ENCODE measurements at places on chromosomes 7 and 10.

DNA sequence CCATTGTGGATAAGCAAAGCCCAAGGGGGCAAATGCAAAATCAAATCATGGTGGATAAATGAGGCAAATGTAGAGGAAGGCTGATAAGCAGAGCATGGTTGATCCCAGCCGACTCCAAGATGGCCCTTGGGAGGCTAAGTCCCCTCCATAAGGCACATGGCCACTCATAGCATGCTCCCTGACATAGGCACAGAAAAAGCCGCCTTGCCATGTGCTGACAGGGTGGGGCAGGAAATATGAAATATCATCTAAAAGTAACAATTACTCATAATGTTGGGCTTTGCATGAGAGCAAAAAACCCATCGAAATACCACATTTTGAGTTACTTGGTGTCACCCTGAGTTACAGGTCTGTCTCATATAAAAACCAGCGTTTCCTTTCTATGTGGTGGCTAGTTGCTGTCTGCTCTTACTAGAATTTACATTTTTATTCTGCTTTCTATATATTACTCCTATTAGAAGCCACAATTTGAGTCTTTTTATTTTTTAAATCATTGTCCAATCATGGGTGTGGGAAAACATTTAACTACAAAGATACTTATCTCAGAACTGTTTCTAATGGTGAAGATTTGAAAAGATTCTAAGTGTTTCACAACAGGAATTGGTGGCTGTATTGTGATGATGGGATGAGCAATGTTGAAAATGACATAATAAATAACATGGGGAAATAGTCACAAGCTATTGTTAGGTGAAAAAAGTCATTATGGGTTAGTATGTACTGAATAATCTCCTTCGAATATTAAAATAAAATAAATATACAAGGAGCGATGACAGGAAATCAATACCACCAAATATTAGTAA is 102.7 kb downstream of the CUBN start:
- DNase-seq: no peak

GRCh38 chr10:5461914-5462840 is 37.2 kb downstream of the CALML5 start:
- DNase-seq: no peak

GRCh38 chr10:475709-476454 is 213.6 kb downstream of the DIP2C start:
- no peak for DNase-seq

GRCh38 chr7:128389618-128390329 is 20.0 kb downstream of the IMPDH1 start:
- no peak for DNase-seq

DNA sequence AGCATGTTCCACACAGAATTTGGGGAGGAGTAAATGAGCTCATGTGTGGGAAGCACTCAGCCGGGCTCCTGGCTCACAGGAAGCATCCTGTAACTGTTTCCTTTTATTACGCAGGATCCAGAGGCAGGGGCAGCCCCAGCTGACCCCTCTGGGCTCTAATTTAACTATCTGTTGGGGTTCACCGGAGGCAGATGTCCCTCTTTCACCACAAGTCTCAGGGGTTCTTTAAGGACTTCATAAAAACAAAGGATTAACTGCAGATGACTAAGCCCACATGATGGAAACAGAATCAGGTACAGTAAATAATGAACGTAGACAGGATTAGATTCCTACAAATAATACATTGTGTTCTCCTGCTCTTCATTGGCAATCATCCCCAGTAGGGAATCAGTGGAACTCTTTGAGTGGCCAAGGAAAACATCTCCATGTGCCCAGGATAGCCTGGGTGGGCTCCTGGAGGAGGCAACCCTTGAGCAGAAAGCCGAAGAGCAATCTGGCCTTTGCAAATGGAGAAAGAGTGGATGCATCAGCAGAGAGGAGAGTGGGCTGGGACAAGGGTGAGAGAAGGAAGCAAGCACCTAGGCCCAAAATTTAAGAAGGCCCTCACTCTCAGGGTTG is 24.6 kb downstream of the TBXAS1 start:
- DNase-seq: no peak
